ENCODE measurements at places on chromosomes 13 and 19.

DNA sequence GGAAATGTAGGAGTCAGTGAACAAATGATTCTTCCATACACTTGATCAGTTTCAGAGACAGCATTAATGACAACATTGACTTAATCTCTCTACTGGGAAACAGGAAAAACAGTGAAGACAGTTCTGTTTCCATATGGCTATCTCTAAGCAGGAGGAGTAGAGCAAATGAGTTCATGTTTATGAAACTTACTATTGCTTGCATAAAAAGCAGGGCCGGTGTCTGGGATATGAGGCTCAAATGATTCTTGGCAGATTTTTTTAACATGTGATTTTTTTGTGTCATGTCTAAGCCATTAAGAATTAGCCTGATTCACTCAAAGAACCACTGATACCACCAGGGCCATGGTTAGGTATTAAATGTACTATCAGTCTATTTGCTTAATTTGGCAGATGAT lies 141.9 kb downstream of the SLC7A1 start:
- DNase-seq: no peak

DNA sequence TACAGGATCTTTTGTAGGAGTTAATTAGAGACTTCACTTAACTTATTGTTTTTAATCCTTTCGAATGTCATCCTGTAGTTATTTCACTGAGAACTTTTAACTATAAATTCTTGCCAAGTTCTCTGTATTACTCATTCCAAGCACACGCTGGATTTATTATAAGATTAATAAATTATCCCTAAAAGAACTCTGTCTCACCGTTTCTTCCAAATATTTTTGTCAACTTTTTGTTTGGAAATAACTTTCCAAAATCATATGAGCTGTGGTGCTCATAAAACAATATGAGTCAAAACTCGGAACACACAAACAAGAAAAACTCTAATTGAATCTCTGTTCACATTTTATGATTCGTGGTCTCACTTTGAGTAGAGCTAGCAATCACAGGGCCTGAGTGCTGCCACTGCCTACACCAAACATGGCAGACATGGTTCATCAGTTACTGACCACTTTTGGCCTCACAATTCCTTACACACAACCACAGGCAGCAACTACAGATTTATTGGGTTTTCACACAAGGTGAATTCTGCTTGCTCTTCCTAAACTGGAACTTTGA lies 412.0 kb downstream of the FGF14 start:
- DNase-seq: no peak

- DNase-seq: no peak
These were observed 22.9 kb downstream of the RAB20 start for GRCh38 chr13:110538632-110539031.

GRCh38 chr13:73870036-73870741 lies 264.0 kb downstream of the KLF12 start:
- DNase-seq: no peak

GRCh38 chr13:113489549-113490495 lies 689 bp downstream of the DCUN1D2 start:
- no peak for DNase-seq

DNA sequence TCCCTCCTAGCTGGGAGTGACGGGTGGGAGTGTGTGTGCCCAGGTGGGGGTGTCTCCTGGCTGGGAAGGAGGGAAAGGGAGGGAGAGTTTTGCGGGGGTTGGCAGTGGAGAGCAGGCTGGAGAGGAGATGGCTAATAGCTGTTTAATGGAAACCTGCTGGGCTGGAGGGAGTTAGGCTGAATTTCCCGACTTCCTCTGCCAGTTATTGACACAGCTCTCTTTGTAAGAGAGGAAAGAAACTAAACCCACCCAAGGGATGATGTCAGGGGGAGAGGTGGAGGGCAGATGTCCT lies 10.2 kb upstream of the ILF3 start:
- no peak for DNase-seq

- no peak for DNase-seq
These were observed 14.0 kb downstream of the EXOSC8 start for GRCh38 chr13:37014609-37015008.

DNA sequence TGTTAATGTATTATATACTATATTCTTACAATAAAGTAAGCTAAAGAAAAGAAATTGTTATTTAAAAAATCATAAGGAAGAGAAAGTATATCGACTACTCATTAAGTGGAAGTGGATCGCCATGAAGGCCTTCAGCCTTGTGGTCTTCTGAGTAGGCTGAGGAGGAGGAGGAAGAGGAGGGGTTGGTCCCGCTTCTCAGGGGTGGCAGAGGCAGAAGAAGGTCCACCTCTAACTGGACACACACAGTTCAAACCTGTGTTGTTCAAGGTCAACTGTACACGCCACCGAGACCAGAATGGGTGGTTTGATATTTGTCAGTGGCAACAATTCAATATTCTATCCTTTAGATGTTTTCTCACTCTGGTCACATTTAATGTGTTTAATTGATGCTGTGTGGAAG lies 67.2 kb downstream of the ALOX5AP start:
- no peak for DNase-seq

DNA sequence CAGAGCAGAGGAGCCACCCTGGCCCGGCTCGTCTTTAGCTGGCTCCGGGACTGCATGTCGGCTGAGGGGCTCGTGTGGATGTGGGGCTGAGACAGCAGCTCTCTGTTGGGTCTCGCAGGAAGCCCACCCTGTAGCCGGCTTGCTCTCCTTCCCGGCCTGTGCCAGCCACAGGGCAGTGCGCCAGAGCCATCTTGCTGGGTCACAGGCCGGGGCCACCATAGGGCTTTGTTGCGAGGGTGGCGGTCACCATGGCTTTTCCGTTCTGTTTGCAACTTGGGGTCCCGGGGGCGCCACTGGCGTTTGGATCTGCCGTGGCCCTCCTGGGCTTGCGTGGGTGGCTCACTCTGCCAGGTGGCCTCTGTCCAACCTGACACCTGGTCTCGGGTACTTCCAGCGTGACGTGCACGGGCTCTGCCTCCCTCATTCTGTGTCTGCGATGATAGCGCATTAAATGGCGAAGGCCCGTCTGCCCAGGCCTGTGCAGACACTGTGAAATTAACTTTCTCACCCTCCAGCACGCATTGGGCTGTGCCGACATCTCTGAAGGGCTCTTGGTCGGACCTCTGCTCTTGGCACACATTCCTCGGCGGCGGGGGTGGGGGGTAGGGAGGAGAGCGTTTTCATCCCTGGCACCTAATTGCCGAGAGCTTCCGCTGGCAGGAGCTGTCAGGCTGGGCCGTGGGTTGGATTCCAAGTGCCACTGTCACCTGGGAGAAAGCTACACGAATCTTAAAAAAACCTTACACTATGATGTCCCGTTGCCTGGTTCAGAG lies 95.1 kb downstream of the KDM4B start:
- no peak for DNase-seq

DNA sequence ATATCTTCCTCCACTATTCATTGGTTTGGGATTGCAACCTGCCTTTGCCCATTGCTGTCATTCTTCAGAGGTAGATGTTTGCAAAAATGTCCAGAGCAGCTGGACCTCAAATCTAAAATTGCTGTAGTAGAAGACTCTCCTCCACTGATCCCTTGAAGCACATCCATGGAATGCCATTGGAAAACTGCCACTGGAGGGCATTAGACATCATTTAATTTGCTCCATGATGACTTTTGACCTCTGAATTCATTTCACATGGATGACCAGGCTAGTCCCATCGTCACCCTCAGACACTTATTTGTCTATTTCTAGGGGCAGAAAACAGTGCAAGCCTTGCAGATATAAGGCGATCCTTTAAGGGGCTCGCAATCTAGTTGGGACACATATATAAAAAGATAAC lies 33.9 kb upstream of the FLT1 start:
- DNase-seq: no peak

DNA sequence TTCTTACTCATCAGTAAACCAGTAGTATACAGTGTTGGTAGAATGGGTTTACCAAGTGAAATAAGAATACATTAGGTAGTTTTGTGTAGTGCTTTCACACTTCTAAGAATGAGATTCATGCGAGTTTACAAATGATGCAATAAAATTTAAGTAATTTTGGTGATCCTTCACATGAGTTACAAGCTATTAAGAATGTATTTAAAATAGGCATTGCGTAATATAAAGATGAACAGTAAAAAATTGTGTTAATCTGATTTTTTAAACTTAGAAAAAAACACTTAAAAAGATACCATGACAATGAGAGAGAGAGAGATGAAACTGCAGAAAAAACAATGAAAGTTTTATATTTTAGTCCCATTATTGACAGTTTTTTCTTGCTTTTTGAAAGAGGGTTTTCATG lies 570.5 kb downstream of the SLITRK6 start:
- DNase-seq: no peak

DNA sequence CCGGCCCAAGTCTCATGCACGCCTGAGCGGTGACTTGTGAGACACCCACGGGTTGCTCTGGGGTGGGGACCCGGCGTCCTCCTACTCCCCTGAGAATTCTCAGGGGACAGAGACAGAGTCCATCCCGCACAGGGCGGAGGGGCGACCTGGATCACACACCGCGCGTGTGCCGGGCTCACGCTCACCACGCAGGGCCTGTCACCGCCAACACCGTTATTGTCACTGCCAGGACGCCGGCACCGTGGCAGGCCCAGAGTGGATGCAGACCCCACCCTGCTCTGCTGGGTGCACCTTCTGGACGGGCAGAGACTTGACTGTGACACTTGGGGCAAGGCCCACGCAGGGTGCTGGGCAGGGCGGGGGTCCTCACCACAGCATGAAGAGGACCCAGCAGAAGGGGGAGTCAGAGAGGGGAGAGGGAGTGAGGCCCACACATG lies 16.2 kb downstream of the MOB3A start:
- no peak for DNase-seq

GRCh38 chr13:75226733-75227435 lies 255.1 kb downstream of the TBC1D4 start:
- no peak for DNase-seq

GRCh38 chr13:110234532-110234931 lies 72.4 kb downstream of the COL4A1 start:
- no peak for DNase-seq

- no peak for DNase-seq
These were observed 9.1 kb downstream of the ZNF841 start for GRCh38 chr19:52086481-52086880.

- DNase-seq: no peak
These were observed 126.8 kb upstream of the IRS2 start for GRCh38 chr13:109913186-109913585.

- no peak for DNase-seq
These were observed 25.3 kb downstream of the NAXD start for GRCh38 chr13:110640591-110641029.

- DNase-seq: peak; percentile 37
These were observed 29.4 kb upstream of the PTPRS start for GRCh38 chr19:5369962-5370367.

GRCh38 chr13:83666141-83666540 lies 216.1 kb downstream of the SLITRK1 start:
- DNase-seq: no peak

GRCh38 chr13:31880851-31881494 lies 141.6 kb downstream of the RXFP2 start:
- no peak for DNase-seq

GRCh38 chr13:74761801-74762757 lies 627.9 kb upstream of the KLF12 start:
- no peak for DNase-seq

DNA sequence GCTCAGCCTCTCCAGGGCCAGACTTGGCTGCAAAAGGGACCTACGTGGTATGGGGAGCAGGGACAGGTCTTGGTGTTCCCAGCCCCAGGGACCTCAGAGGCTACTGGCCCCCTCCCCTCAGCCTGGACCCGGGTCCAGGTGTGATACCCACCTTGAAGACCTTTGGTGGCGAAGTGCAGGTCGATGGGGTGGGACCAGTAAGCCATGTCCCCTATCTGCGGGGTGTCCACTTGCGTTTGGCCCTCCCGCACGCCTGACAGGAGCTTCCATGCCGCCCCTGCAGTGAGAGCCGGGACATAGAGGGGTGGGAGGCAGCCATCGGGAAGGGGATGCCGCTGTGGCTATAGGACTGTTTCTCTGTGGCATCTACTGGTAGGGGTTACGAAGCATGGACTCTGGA lies 4.0 kb upstream of the TGFB1 start:
- DNase-seq: no peak

DNA sequence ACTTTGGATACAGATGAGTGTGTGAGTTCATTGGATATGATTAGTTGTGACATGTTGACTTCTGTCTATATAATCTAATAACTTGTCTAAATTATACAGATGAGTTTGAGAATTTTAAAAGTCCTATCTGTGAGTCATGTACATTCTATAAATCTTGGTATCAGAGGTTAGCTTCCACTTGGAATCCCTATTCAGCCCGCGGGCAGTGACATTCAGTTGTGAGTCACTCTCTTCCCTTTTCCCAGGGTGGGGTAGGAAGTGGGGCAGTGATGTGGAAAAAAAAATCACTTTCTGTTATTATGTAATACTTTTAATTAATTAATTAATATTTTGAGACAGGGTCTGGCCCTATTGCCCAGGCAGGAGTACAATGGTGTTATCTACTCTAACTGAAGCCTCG lies 33.0 kb upstream of the ZNF808 start:
- no peak for DNase-seq

- no peak for DNase-seq
These were observed 138.5 kb downstream of the RBM26 start for GRCh38 chr13:79267560-79267959.

- peak; percentile 9 for DNase-seq
These were observed 221.7 kb downstream of the COG6 start for GRCh38 chr13:39877134-39877533.
